ENCODE measurements at places on chromosomes 12 and 14.

DNA sequence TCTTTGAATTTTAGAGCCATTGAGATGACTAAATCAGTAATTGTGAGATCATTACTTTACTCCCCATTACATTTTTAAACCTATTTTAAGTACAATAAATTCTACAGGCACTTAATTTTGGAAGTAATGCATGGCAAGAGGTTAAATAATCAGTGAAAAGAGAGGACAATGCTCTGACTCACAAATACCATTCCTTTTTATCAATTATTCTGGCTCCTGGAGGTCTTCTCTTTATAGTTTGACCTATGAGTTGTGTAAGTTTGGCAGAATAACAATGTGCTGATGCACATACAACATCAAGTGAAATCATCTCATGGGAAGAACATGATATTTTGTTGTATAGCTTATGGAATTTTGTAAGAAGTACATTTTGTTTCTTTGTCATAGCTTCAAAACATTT, 166.7 kb downstream of the TMTC3 start:
- DNase-seq, result no peak

- no peak for DNase-seq
Observed at GRCh38 chr14:35222324-35222723, 69.9 kb upstream of the PSMA6 start.

DNA sequence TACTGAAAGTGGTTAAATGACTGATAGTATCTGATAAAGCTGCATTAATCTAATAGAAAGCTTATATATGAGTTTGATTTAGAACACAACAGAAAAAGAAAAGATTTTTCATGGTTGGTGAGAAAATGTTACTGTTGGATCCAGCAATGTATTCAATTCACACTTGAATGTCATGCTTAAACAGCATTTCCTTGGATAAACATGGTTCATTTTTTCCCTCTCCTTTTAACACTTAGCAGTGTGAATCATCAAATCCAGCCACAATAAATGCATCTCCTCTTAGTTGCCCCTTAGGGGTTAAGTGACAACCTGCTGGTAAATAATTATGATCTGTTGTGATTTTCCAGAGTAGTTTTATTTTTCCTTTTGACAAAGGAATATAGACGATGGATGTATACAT, 74.9 kb upstream of the GRIP1 start:
- no peak for DNase-seq

DNA sequence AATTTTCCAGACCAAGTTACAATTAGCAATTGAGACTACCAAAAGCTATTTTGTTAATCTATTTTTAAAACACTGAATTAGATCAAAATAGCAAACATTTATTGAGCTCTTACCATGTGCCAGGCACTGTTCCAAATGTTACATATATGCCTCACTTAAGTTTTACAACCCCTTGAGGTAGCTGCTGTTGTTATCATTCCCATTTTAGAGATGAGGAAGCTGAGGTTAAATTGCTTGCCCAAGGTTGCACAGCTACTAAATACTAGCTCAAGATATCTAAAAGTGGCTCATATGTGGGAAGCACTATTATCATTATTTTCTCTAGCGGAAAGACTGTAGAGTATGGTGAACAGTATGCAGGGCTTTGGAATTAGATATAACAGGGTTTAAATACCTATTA, 19.5 kb upstream of the NAP1L1 start:
- no peak for DNase-seq

DNA sequence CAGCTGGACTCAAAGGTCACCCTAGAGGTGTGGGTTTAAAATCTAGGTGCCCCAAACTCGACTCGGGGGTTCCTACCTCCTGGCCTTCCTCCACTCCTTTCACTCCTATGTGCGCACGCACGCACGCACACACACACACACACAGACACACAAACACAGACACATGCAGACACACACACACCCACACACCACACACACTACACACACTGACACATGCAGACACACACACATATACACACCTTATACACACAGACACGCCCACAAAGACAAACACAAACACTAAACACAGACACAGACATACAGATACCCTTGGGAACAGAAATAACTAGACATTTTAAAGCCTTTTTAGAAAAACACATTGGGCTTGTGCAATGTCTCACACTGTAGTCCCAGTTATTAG, 31.8 kb downstream of the GSC start:
- DNase-seq, result no peak

- peak; percentile 62 for DNase-seq
Observed at GRCh38 chr12:98417266-98417665, 98.1 kb upstream of the TMPO start.

- DNase-seq, result no peak
Observed at GRCh38 chr12:59839514-59839913, 243.7 kb downstream of the SLC16A7 start.

GRCh38 chr14:94897082-94897481, 127.2 kb upstream of the GSC start:
- no peak for DNase-seq

- DNase-seq, result no peak
Observed at GRCh38 chr14:32319368-32320049, 9.6 kb upstream of the AKAP6 start.

- DNase-seq, result peak; percentile 30
Observed at GRCh38 chr14:56112781-56113180, 5.4 kb upstream of the PELI2 start.

DNA sequence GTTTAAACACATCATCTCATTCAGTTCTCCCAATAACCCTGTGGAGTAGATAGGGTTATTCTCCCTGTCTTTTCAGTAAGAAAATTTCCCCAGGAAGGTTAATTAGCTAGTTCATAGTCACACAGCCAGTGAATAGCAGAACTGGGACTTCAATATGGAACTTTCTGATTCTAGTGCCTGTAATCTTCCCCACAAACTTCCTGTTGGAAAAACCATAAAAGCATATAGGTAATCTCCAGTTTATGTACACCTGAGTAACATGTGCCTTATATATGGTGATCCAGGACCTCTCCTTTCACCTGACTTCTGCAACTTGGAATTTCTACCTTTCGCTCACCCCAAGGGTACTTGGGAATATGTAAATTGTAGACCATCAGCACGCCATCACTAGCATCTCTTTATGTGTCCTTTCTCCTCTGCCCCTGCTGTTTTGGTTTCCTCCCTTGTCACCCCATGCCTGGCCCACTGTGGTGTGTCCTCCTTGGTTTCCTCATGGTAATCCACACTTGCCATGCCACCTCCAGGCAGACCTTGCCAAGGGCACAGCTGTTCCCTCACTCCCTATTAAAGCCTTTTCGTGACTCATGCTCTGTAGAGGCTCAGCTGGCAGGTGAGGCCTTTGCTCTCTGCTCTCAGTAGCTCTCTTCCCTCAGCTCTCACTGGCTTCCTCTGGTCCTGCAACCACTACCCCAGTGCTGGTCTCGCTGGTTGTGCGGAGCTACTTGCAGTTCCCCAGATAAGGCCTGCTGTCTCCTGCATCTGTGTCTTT, 16.7 kb downstream of the TBC1D30 start:
- no peak for DNase-seq

DNA sequence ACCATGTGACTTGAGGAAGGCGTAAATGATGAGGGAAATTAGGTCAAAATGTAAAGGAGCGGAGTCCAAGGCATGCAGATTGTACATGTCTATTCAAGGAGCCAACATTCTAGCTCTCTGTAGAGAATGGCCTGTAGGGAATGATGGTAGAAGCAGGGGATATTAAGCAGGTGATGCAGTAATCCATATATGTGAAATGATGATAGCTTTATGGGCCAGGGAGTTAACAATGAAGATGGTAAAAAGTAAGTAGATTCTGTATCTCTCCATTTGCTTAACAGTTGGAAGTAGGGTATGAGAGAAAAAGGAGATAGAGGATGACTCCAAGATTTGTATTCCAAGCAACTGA, 33.4 kb downstream of the ARHGAP5 start:
- no peak for DNase-seq

- no peak for DNase-seq
Observed at GRCh38 chr12:110690127-110690430, 1.2 kb upstream of the HVCN1 start.

GRCh38 chr14:24283796-24284460, 12.5 kb upstream of the RABGGTA start:
- DNase-seq, result no peak

- no peak for DNase-seq
Observed at GRCh38 chr12:2958432-2959191, 585 bp upstream of the TEAD4 start.

DNA sequence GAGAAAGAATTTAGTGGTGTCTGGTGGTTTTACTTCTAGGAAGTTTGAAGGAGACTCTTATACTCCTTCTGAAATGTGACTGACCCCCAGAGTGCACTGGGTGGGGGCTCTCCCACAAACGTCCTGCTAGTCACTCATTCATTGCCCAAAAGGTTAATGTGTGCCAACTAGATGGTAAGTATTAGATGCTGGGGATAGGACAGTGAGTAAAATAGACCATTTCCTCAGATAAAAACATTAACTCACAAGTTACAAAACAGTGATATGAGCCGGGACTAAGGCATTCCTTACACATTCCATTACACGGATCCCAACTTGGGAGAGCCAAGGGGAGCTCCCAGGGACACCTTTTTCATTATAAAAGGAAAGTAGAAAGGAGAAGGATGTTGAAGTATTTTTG, 185.1 kb downstream of the ATXN7L3B start:
- no peak for DNase-seq

DNA sequence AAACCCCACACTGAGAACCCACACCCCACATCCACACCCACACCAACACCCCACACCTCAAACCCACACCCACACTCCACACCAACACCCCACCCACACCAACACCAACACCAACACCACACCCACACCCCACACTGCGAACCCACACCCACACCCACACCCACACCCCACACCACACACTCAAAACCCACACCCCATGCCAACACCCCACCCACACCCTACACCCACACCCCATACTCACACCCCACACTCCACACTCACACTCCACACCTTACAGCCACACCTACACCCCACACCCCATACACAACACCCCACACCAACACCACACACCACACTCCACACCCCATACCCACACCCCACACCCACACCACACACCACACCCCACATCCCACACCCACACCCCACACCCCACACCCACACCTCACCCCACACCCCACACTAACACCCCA, 38.0 kb downstream of the TMEM120B start:
- no peak for DNase-seq

- peak; percentile 68 for DNase-seq
Observed at GRCh38 chr12:124862768-124863415, 772 bp downstream of the SCARB1 start.

DNA sequence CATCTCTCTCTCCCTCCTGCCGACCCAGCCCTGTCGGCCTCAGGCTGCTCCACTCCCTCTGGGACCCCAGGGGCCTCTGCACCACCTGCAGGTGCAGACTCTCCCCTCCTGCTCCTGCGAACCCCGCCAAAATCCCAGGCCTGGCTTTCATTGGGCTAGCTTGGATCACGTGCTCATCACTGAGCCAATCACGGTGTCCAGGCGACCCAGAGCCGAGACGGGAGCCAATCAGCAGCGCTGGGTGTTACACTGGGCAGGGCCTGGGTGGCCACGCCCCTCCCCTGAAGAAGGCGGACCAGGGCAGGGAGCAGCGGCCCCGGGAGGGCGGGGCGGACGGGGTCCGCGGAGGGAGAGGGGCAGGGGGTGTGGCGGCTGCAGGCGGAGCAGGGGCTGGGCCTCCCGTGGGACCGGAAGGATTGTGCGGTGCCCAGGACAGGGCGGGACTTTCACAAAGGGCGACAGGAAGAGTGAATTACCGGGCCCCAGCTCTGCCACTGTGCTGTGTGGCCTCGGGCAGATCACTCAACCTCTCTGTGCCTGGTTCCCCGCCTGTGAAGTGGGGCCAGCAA, 66.6 kb upstream of the FBRSL1 start:
- DNase-seq, result peak; percentile 65

- DNase-seq, result peak; percentile 46
Observed at GRCh38 chr12:51911788-51912711, 4.7 kb downstream of the ACVRL1 start.

DNA sequence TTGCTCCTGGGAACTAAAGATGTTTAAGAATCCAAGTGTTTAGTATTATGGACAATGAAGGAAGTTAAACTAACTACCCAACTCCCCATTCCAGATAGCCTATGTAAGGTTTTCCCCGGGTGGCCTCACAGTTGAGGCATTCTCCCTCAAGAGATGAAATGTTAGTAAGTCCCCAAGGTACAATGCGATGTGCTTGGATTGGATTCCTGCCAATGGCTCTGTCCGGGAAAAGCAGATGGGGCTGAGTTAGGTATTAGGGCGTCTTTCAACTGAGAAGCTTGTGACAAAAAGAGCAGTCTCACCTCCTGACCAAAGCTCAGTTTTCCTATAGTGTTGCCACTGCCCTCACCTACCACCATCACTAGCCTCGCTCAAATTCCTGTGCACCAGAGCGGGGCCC, 64.8 kb upstream of the E2F7 start:
- DNase-seq, result no peak

GRCh38 chr12:20269337-20270067, 98.8 kb upstream of the PDE3A start:
- no peak for DNase-seq

GRCh38 chr12:125205386-125205785, 140.2 kb downstream of the AACS start:
- DNase-seq, result no peak

DNA sequence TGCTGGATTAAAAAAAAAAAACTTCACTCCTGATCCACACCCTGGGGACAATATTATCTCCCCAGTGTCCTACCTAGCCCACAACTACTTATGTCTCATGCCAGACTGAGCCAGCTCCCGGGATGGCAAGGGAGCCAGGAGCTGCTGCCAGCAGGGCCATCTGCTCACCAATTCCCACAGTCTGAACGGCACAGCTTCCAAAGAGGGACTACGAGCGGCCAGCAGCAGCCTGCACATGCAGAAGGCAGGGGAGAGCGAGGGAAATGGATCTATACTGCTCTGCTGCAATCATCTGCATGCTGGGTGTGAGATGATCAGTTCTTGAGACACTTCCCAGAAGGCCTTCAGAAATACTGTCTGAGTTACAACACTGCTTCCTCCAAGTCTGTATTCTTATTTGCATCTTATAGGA, 11.1 kb downstream of the SSH1 start:
- DNase-seq, result peak; percentile 58

DNA sequence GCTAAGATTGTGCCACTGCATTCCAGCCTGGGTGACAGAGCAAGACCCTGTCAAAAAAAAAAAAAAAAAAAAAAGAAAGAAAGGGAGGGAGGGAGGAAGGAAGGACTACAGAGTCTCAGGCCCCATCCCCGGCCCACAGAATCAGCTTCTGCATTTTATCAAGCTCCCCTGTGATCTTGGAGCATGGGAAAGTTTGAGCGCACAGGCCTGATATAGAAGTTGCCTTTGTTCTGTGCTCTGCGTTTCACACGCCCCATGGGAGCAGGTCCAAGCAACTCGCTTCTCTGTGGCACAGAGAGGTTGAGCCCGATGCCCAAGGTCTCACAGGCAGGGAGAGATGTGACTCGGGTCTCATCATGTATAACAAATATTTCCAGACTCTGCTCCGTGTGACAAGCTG, 101.8 kb downstream of the PHETA1 start:
- peak; percentile 28 for DNase-seq
